ENCODE measurements at places on chromosomes 13 and 19.
A peak's percentile ranks its signal among the peaks of the same experiment; 100 is the strongest.

DNA sequence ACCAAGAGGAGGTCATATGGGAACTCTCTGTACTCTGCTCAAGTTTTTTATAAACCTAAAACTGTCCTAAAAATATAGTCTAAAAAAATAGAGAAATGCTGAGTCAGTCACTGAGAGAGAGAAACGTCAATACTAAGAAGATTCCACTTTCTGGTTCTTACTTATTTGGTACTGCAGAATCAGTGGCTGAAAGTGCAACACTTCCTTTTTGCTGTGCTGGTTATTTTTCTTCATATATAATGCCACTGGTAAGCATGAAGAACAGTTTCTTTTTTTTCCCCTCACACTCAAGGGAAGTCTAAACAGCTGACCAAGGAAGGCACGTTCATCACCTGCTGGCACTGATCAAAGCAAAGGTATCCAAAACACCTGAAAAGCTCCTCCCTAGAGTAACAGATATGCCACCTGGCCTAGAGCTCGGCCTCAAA lies 44.3 kb upstream of the N4BP2L1 start:
- no peak for DNase-seq

GRCh38 chr19:10553943-10554381 lies 10.3 kb downstream of the ATG4D start:
- peak; percentile 79 for DNase-seq

DNA sequence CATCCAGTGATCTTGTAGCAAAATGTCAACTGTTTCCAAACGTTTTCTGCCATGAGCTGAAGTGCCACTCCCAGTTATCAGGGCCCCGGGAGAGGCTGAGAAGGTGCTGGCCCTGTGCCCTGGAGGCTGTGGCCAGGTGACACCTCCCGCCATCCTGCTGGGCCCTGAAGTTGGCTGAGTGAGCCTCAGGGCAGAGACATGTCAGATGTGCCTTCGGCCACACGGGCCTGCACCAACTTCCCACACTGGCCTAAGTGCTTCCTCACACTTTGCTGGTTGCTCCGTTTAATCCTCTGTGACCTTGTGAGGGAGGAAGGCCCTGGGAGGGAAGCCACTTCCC lies 4.8 kb downstream of the ADPRHL1 start:
- no peak for DNase-seq

DNA sequence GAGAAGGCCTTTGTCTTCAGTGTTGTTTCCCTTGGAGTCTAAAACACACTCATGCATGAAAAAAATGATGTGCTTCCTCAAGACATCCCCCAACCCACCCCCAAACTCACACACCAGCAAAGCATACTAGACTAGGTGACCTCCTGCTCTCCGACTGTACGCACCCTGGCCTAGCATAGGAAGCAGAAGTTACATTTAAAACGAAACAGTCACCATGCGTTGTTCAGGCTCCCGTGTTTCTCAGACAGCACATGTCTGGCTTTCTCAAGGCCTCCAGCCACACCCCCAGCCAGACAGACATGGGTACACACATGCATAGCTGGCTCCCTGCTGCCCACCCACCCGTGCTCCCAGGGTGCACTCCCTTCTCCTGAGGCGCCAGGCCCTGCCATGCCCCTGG lies 28.7 kb upstream of the C1QTNF9 start:
- no peak for DNase-seq

DNA sequence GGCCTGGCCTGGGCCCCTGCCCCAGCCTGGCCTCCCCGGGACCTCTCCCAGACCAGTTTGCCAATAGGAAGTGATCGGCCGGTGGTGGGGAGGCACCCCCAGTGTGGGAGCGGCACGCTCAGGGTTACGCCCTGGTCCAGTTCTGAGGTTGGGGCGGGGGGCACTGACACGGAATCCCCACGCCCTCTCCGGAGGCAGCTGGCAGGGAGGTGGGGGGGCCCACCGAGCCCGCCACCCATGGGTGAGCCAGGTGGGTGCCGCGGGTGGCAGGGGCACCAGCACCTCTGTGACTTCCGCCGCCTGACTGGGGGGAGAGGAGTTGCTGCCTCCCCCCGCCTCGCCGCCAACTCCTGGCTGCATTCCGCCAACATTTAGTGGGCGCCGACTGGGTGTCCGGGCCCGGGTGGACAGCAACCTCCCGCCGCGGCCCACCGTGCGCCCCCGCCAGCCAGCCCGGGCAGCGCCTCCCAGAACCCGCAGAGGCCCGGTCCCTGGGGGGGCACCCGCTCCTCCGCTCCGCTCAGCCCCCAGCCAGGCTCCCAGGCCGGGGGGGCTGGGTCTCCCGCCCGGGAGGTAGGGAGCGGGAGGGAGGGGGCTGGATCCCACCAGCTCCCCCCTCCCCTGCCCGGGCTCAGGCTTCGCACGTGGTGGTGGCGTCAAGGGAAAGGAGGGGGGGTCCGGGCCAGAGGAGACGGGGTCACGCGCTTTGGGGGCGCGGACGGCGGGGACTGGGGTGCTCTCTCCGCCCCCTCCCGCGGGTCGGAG lies 2.0 kb downstream of the ZBTB7A start:
- peak; percentile 58 for DNase-seq

- no peak for DNase-seq
Measured at GRCh38 chr13:21243045-21243897, 66.8 kb downstream of the MRPL57 start.

DNA sequence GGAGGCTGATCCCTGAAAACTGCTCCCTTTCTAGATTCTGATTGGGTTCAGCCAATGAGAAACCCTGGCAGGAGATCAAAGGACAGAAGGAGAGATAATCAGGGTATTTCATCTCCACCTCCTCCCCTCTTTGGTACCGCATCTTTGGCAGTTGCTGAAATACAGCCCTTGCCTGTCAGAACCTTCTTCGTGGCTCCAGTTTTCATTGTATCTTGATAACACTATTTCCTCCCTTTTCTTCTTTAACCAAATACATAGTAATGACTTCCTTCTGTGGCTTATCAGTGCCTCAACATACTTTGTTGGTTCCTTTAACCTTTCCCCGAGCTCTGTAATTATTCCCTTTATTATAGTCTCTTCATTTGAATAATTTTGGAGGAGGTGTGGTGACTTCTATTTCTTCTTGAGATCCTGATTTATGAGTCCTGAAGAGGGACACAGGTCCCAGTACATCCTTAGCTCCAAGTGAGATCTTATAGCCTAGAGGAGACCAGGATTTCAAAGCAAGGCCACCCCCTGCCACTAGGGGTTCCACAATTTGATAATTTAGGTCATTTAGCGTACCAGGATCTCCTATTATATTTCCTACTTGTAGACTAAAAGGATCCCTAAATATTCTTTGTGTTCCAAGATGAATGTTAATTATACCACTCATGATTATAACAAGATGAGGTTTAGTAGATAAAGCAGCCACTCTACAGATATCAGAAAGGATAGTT lies 98.0 kb downstream of the EDNRB start:
- DNase-seq = no peak

DNA sequence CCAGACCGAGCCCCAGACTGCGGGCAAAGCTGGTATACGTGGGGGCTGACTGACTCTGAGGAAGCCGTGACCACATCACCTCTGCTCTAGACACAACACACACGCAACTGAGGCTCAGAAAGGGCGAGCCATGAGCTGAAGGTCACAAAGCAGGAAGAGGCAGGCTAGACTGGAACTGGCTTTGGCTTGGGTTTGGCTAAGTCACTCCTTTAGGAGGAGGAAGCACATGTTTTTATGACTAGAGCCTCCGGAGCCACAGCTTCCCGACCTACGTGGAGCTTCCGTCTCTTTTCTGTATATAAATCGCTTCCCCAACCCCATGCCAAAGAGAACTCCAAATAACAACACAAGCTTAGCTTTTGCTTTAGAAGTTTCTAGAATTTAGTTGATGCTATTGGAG lies 48.0 kb downstream of the RFX2 start:
- peak; percentile 47 for DNase-seq

DNA sequence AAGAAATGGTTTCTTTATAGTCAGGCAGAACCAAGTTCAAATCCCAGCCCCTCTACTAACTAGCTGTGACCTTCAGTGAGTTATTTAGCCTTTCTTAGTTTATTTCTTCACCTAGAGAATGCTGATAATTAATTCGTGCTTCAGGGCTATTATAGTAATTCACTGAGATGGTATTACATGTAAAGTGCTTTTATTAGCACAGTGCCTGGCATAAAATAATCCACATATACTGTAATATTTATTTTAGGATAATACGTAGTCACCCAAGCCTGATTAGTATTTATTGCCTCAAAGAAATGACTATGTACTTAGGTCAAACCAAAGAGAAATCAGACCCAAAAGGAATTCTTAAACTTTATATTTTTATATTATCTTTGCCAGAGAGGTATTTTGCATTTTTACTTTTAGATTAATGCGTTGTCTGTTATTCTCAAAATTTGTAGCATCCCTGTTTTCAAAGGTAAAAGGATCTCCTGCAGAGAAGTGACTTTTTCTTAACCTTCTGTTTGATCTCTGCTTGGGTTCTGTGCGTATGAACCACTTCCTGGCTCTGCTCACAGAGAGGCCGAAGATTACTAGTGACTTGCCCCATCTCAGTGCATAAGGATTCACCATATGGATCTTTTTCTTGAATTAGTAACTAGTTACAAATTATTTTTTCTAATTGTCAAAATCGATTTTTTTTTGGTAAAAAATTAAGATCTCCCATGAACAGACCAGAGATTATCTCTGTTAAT lies 19.7 kb downstream of the UBAC2 start:
- peak; percentile 58 for DNase-seq
